Neural crest cell (in vitro differentiated cells): ENCODE measurements at places on chromosomes 2 and 18. TPM values are rescaled to one million over a fixed set of nuclear protein-coding genes. Genes with fewer than 3 reads are reported as not detected.

The IMPA2 gene
- total RNA-seq = 48.0 and 51.3 TPM in 2 replicates

GRCh38 chr2:25794544-25795276 is 83.6 kb downstream of the ASXL2 start:
- no peaks in the 10 kb centered on the region for H3K4me1 ChIP-seq
- DNase-seq = no peak
- peaks cover 21% of the 10 kb centered on the region for H3K36me3 ChIP-seq
- no peak overlapping the region for H3K27ac ChIP-seq
- no peaks in the 10 kb centered on the region for H3K27me3 ChIP-seq

DNA sequence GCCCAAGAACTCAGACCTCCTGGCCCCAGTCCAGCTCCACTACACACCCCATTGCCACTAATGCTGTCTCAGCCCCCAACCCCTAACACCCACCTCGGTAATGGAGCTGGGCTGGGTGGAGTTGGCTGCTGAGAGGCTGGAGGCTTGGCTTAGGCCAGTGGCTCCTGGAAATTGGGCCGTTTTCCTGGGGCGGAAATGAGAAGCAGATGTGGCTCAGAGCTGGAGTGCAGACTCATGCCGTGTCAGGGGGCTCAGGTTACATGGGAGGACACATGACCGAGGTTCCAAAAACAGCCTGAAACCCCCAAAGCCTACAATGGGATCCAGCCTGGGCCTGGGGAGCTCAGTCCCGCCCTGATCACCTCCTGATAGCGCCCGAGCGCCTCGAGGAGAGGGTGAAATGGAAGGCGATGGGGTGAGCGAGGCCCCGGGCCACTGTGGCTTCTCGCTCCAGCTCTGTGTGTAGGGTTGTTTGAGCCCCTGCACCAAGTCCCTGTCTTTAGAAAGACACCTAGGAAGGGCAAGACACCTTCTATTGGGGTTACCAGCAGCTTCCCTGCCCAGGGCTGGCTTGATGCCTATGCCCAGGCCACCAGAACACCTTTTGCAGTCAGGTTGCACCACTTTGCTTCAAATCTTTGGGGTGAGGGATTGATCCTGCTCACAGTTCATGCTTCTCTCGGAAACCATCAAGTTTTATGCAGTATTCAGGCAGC is 175.7 kb upstream of the HAAO start:
- H3K4me1 ChIP-seq = peaks cover 7% of the 10 kb centered on the region
- no peak overlapping the region for H3K27ac ChIP-seq
- no peak for DNase-seq
- H3K27me3 ChIP-seq = no peaks in the 10 kb centered on the region
- no peaks in the 10 kb centered on the region for H3K36me3 ChIP-seq
- H3K4me3 ChIP-seq = no peak overlapping the region

- H3K27ac ChIP-seq = no peak overlapping the region
- H3K4me3 ChIP-seq = no peak overlapping the region
- DNase-seq = no peak
- no peaks in the 10 kb centered on the region for H3K27me3 ChIP-seq
- peaks cover 21% of the 10 kb centered on the region for H3K36me3 ChIP-seq
- H3K4me1 ChIP-seq = peaks cover 28% of the 10 kb centered on the region
Observed at GRCh38 chr2:188414411-188414810, 122.7 kb downstream of the GULP1 start.

DNA sequence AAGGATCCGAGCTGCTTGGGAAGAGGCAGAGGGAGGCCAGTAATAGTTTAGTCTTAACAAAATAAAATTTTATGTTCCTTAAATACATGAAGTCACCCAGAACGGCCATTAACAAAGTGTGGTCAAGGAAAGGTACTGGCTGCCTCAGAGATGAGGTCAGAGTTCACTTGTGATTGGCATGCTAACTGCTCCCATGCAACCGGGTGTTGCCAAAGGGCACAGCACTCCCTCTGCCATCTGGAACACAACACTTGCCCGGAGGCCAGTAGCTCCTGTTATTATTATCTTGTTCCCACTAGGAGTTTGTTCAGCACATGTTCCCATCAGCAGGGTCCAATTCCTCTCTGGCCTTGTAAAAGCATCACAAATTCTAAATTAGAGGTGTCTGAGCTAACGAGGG is 207.0 kb downstream of the CYP26B1 start:
- H3K4me1 ChIP-seq = peaks cover 4% of the 10 kb centered on the region
- no peaks in the 10 kb centered on the region for H3K27me3 ChIP-seq
- H3K36me3 ChIP-seq = no peaks in the 10 kb centered on the region
- DNase-seq = no peak
- no peak overlapping the region for H3K27ac ChIP-seq

The SLC23A3 gene
- total RNA-seq = 0.34 and 1.5 TPM in 2 replicates

GRCh38 chr2:216348756-216349308 is 23.5 kb downstream of the MARCHF4 start:
- no peak overlapping the region for H3K27ac ChIP-seq
- H3K4me3 ChIP-seq = no peak overlapping the region
- no peak for DNase-seq
- H3K36me3 ChIP-seq = no peaks in the 10 kb centered on the region
- peaks cover 33% of the 10 kb centered on the region for H3K4me1 ChIP-seq

GRCh38 chr2:29223851-29224692 is 108.9 kb downstream of the CLIP4 start:
- peaks cover 4% of the 10 kb centered on the region for H3K36me3 ChIP-seq
- peaks cover 12% of the 10 kb centered on the region for H3K4me1 ChIP-seq
- DNase-seq = no peak
- no peak overlapping the region for H3K4me3 ChIP-seq

- no peaks in the 10 kb centered on the region for H3K36me3 ChIP-seq
- H3K4me1 ChIP-seq = peaks cover 31% of the 10 kb centered on the region
- H3K27ac ChIP-seq = no peak overlapping the region
- DNase-seq = no peak
Observed at GRCh38 chr2:64663402-64663801, 9.7 kb upstream of the SERTAD2 start.

The TEX44 gene
- not detected in 2 replicates for total RNA-seq

The TSPYL6 gene
- not detected in 2 replicates for total RNA-seq

- no peak overlapping the region for H3K27ac ChIP-seq
- no peaks in the 10 kb centered on the region for H3K27me3 ChIP-seq
- no peak overlapping the region for H3K4me3 ChIP-seq
- no peak for DNase-seq
- H3K36me3 ChIP-seq = peaks cover 11% of the 10 kb centered on the region
- peaks cover 7% of the 10 kb centered on the region for H3K4me1 ChIP-seq
Observed at GRCh38 chr18:7844418-7844817, 277.3 kb downstream of the PTPRM start.

The FIGN gene
- 57.3 and 58.1 TPM in 2 replicates for total RNA-seq

- no peaks in the 10 kb centered on the region for H3K4me1 ChIP-seq
Observed at GRCh38 chr18:9191658-9192256, 55.2 kb downstream of the ANKRD12 start.

- peak; percentile 20 for DNase-seq
- no peak overlapping the region for H3K27ac ChIP-seq
- no peaks in the 10 kb centered on the region for H3K36me3 ChIP-seq
- H3K27me3 ChIP-seq = peaks cover 41% of the 10 kb centered on the region
- no peak overlapping the region for H3K4me3 ChIP-seq
- no peaks in the 10 kb centered on the region for H3K4me1 ChIP-seq
Observed at GRCh38 chr2:21118302-21118920, 5.4 kb upstream of the TDRD15 start.

The EMILIN1 gene
- 22.6 and 24.1 TPM in 2 replicates for total RNA-seq

The GATA6 gene
- not detected in 2 replicates for total RNA-seq

- peaks cover 9% of the 10 kb centered on the region for H3K4me1 ChIP-seq
- H3K27me3 ChIP-seq = no peaks in the 10 kb centered on the region
- H3K36me3 ChIP-seq = peaks cover 9% of the 10 kb centered on the region
- no peak overlapping the region for H3K27ac ChIP-seq
- H3K4me3 ChIP-seq = no peak overlapping the region
- DNase-seq = no peak
Observed at GRCh38 chr18:6610466-6610865, 119.0 kb upstream of the ARHGAP28 start.

- peaks cover 8% of the 10 kb centered on the region for H3K36me3 ChIP-seq
- DNase-seq = no peak
- no peak overlapping the region for H3K4me3 ChIP-seq
- peaks cover 14% of the 10 kb centered on the region for H3K4me1 ChIP-seq
Observed at GRCh38 chr18:10100941-10101701, 187.3 kb downstream of the VAPA start.
